ENCODE measurements at places on chromosomes 11 and 22. TPM values are rescaled to one million over a fixed set of nuclear protein-coding genes. Genes with fewer than 3 reads are reported as not detected.

Gene CDHR5
- total RNA-seq, result not detected

GRCh38 chr11:119529936-119530335 lies 107.0 kb upstream of the THY1 start:
- no peak overlapping the region for H3K27ac ChIP-seq
- no peaks in the 10 kb centered on the region for H3K27me3 ChIP-seq
- H3K4me1 ChIP-seq, result no peaks in the 10 kb centered on the region
- H3K4me3 ChIP-seq, result no peak overlapping the region
- DNase-seq, result no peak

GRCh38 chr11:128343135-128343514 lies 244.2 kb downstream of the ETS1 start:
- H3K36me3 ChIP-seq, result no peaks in the 10 kb centered on the region
- no peak overlapping the region for H3K4me3 ChIP-seq
- no peak for DNase-seq
- no peaks in the 10 kb centered on the region for H3K27me3 ChIP-seq
- H3K4me1 ChIP-seq, result no peaks in the 10 kb centered on the region

DNA sequence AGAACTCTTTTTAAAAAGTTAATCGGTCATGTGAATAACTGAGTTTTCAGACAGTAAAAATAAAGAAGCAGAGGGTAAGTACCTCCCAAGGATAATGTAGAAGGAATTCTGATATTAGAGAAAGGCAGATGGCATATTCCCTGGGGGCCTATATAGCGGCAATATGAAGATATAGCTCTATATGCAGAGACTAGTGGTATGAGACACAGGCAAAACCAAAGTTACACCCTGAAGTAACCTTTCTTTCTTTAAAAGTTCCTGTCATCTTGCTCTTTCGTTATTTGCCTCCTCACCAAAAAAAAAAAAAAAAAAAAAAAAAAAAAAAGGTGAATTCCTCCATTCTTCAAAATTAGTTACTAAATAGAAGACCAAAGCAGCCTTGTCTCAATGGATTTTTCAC lies 76.2 kb upstream of the ARHGAP32 start:
- H3K4me1 ChIP-seq, result no peaks in the 10 kb centered on the region
- no peaks in the 10 kb centered on the region for H3K27me3 ChIP-seq
- no peak overlapping the region for H3K27ac ChIP-seq
- no peak overlapping the region for H3K4me3 ChIP-seq

GRCh38 chr11:1637628-1638027 lies 8.1 kb downstream of the KRTAP5-5 start:
- DNase-seq, result no peak
- H3K4me1 ChIP-seq, result no peaks in the 10 kb centered on the region
- H3K4me3 ChIP-seq, result no peak overlapping the region
- H3K27me3 ChIP-seq, result no peaks in the 10 kb centered on the region
- no peaks in the 10 kb centered on the region for H3K36me3 ChIP-seq

DNA sequence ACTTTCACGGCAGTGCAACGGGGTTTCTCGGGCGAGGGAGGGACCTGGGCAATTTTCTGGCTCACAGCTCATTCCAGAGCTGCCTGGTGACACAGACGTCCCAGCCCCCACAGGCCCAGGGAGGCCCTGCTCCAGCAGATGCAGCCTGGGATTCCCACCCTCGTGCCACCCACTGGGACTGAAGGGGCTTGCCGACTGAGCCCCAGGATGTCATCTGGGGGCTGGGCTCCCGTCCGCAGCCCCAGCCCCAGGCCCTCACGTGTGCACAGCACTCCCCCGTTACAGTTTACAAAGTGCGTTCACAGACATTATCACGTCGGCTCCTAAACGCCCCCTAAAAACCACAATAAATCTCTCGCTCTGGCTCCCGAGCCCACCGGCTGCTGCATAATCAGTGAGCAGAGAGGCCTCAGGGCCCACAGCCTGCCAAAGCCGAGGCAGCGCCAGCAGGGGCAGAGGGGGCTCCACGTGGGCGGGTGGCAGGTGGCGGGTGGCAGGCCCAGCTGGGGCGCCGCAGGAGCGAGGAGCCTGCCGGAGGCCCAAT lies 76.9 kb upstream of the TCF20 start:
- no peaks in the 10 kb centered on the region for H3K36me3 ChIP-seq
- H3K4me3 ChIP-seq, result no peak overlapping the region
- H3K4me1 ChIP-seq, result no peaks in the 10 kb centered on the region
- DNase-seq, result no peak
- H3K27me3 ChIP-seq, result no peaks in the 10 kb centered on the region
- H3K27ac ChIP-seq, result no peak overlapping the region

DNA sequence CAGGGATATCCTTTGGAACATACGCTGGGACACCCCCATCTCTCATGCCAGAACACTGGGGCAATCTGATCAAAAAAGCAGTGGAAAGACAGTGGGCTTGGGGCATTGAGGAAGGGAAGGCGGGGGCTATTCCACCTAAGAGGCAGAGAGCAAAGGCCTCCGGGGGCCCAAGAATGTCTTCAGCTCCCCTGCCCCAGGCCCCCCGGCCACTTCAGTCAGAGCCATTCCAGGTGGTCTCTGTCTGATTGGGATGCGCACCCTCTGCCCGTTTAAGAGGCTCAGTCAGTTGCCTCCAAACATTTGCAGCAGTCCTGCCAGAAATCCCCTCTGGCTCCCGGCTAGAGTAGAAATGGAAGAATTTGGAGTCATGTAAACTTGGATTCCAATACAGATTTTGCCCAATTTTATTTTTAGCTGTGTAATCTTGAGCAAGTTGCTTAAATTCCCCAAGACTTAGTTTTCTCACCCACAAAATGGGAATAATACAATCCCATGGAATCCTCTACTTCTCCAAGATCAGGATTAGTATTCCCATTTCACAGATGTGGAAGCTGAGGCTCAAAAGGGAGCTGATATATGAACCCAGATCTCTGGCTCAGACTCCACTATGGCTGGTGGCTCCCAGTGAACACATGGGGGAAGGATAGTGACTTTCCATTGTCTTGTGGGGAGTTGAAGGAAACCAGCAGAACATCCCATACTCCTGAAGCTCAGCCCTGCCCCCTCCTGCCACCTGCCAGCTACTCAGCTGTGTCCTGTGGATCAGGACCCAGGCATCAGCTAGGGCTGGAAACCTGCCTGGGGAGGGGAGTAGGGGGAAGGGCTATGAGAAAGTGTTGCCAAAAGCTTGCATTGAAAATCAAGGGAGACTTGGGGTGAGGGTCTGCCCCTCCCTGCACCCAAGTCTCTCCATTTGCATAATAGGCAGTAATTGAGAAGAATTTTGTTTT lies 6.1 kb upstream of the WNT11 start:
- no peak overlapping the region for H3K4me3 ChIP-seq
- peaks cover 3% of the 10 kb centered on the region for H3K27me3 ChIP-seq

- DNase-seq, result no peak
- no peaks in the 10 kb centered on the region for H3K27me3 ChIP-seq
- H3K4me3 ChIP-seq, result no peak overlapping the region
- peak overlapping the region; percentile 39 for H3K27ac ChIP-seq
These were observed 4.4 kb downstream of the MAP3K11 start for GRCh38 chr11:65609665-65610064.

- no peaks in the 10 kb centered on the region for H3K27me3 ChIP-seq
- H3K27ac ChIP-seq, result peak overlapping the region; percentile 87
These were observed 32.2 kb upstream of the LYVE1 start for GRCh38 chr11:10600570-10601248.

Gene E2F8
- total RNA-seq, result 0.16 TPM

- no peaks in the 10 kb centered on the region for H3K36me3 ChIP-seq
- H3K4me1 ChIP-seq, result no peaks in the 10 kb centered on the region
- H3K27me3 ChIP-seq, result no peaks in the 10 kb centered on the region
These were observed 70.1 kb downstream of the ARL14EP start for GRCh38 chr11:30393012-30393411.

GRCh38 chr22:24359452-24360120 lies 67.8 kb upstream of the ADORA2A start:
- H3K36me3 ChIP-seq, result no peaks in the 10 kb centered on the region
- H3K4me1 ChIP-seq, result peaks cover 8% of the 10 kb centered on the region
- no peak overlapping the region for H3K4me3 ChIP-seq
- DNase-seq, result no peak
- no peak overlapping the region for H3K27ac ChIP-seq

GRCh38 chr22:42720263-42721044 lies at the start of gene A4GALT:
Gene A4GALT (minus strand): TSS chr22:42720870. CDS start chr22:42693951, 26,919 bp downstream.
- peak within 1 kb of the TSS; percentile 96 for H3K27ac ChIP-seq
- no peaks in the 10 kb centered on the region for H3K27me3 ChIP-seq
- no peaks in the 10 kb centered on the region for H3K36me3 ChIP-seq
- peak within 1 kb of the TSS; percentile 74 for H3K4me3 ChIP-seq
- peaks cover 39% of the 10 kb centered on the region for H3K4me1 ChIP-seq

Gene CARD16
- total RNA-seq, result 11.6 TPM

Gene SLC35C1
- 7.6 TPM for total RNA-seq

Gene TMEM151A
- 0.36 TPM for total RNA-seq

Gene RAG2
- not detected for total RNA-seq

DNA sequence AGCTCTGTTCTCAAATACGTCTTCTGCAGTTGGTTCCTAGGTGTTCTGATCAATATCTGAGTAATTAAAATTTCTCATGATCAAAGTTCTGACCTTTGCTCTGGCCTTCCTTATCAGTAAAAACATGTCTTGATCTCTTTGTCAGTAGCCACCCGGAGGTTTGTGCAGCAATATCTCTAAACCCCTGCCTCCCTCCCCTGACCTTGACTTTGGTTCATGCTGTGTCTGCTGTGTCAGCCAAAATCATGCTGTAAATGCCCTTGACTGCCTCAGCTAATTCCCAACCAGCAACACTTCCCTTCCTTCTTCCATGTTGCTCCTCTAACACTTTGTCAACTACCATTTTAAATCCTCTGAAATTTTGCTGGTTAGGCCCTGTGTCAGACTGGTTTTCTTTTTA lies 424.7 kb downstream of the FAM181B start:
- no peaks in the 10 kb centered on the region for H3K27me3 ChIP-seq
- DNase-seq, result no peak
- no peak overlapping the region for H3K4me3 ChIP-seq
- H3K4me1 ChIP-seq, result no peaks in the 10 kb centered on the region

DNA sequence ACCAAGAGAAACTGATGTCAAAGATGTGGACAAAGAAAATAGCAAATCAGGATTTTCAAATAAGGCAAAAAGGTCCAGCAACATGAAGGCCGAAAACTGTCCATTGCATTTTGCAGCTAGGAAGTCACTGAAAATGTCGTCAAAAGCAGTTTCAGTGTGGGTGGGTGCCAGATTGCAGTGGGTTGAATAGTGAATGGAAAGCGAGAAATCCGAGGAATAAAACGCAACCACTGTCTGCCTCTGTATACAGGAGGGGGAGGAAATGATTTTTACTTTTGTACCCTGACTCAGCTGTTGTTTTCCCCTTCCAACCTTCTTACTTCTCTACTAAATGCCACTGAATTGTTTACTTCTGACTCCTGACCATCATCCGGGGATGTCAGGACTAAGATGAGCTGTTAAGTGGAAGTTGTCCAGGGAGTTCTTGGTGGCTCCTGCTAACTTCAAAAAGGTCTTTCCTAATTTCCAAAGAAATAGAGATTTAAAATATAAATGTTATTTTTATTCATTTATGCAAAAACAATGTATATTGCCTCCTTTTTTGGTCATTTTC lies 64.9 kb upstream of the BIRC3 start:
- no peaks in the 10 kb centered on the region for H3K4me1 ChIP-seq
- DNase-seq, result no peak

Gene RHOD
- 24.2 TPM for total RNA-seq

GRCh38 chr22:21450858-21451353 lies 16.3 kb upstream of the TMEM191C start:
- H3K36me3 ChIP-seq, result peaks cover 12% of the 10 kb centered on the region
- DNase-seq, result peak; percentile 35
- no peak overlapping the region for H3K27ac ChIP-seq
- H3K4me3 ChIP-seq, result no peak overlapping the region
- H3K27me3 ChIP-seq, result no peaks in the 10 kb centered on the region

DNA sequence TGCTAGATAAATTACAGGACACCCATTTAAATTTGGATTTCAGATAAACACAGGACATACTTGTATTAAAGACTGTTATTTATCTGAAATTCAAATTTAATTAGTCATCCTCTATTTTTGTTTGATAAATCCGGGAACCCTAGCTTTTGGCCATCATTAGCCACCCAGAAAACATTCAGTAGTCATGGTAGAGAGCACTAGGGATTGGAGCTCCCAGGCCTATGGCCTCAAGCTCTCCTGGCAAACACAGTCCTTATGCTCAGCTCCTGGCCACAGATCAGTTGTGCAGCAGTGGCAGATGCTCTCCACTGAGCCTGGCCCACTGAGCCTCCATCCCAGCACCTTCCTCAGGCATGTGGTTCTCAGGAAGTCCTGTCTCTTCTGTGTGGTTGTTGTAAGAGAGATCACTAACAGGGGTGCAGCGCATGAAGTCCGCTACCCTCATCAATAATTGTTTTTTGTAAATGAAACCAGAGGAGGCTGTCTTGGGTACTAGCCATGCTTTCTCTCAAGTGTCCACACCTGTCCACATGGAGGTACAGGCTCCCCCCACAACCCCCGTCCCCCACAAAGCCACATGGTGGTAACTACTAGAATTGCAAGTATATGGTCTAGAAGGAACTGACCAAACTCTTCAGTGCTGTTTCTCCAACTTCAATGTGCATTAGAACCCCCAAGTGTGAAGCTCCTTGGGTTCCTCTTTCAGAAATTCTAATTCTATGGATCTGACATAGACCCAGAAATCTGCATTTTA lies 1.1 kb upstream of the IRAG1 start:
- peak overlapping the region; percentile 81 for H3K27ac ChIP-seq
- H3K4me3 ChIP-seq, result peak overlapping the region; percentile 62
- H3K4me1 ChIP-seq, result peaks cover 29% of the 10 kb centered on the region
- H3K27me3 ChIP-seq, result no peaks in the 10 kb centered on the region
- H3K36me3 ChIP-seq, result no peaks in the 10 kb centered on the region
- DNase-seq, result no peak

- H3K27me3 ChIP-seq, result no peaks in the 10 kb centered on the region
- no peak for DNase-seq
- H3K4me1 ChIP-seq, result no peaks in the 10 kb centered on the region
- H3K36me3 ChIP-seq, result no peaks in the 10 kb centered on the region
- no peak overlapping the region for H3K27ac ChIP-seq
- H3K4me3 ChIP-seq, result no peak overlapping the region
These were observed 31.6 kb upstream of the KCNQ1OT1 start for GRCh38 chr11:2731130-2732125.

- H3K27ac ChIP-seq, result no peak overlapping the region
- no peak for DNase-seq
- H3K36me3 ChIP-seq, result peaks cover 7% of the 10 kb centered on the region
- H3K27me3 ChIP-seq, result no peaks in the 10 kb centered on the region
- peaks cover 19% of the 10 kb centered on the region for H3K4me1 ChIP-seq
These were observed 61.7 kb downstream of the LARGE2 start for GRCh38 chr11:45984192-45984591.

Gene MICAL3
- 35.0 TPM for total RNA-seq

DNA sequence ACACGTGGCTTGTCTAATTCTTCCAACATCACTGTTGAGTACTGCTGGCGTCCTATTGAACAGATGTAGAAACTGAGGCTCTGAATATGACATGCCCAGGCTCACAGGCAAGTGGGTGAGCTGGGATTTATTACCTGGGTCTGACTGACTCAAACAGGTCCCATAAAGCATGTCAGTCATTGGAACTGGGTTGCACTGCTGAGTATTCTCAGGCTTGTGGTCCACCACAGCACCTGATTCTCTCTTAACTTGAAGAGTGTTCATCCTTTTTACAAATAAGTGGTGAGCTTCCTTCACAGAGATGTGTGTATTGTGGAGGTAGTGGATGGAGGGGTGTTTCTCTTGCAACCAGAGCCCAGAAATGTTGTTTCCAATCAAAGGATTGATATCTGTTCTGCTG lies 44.5 kb downstream of the SC5D start:
- no peaks in the 10 kb centered on the region for H3K27me3 ChIP-seq
- H3K4me1 ChIP-seq, result no peaks in the 10 kb centered on the region
- H3K36me3 ChIP-seq, result no peaks in the 10 kb centered on the region
- H3K27ac ChIP-seq, result no peak overlapping the region
- DNase-seq, result no peak

- no peak overlapping the region for H3K27ac ChIP-seq
- no peaks in the 10 kb centered on the region for H3K36me3 ChIP-seq
- H3K27me3 ChIP-seq, result peaks cover 15% of the 10 kb centered on the region
- H3K4me3 ChIP-seq, result no peak overlapping the region
These were observed 920.1 kb downstream of the BRD1 start for GRCh38 chr22:48907591-48907990.

Data from sigmoid colon (tissue), 7 donors.